ENCODE measurements at places on chromosomes 7 and 10.

GRCh38 chr7:127189074-127189473 lies 63.7 kb downstream of the GRM8 start:
- DNase-seq: no peak

GRCh38 chr10:97531401-97531986 lies 32.8 kb downstream of the UBTD1 start:
- no peak for DNase-seq

DNA sequence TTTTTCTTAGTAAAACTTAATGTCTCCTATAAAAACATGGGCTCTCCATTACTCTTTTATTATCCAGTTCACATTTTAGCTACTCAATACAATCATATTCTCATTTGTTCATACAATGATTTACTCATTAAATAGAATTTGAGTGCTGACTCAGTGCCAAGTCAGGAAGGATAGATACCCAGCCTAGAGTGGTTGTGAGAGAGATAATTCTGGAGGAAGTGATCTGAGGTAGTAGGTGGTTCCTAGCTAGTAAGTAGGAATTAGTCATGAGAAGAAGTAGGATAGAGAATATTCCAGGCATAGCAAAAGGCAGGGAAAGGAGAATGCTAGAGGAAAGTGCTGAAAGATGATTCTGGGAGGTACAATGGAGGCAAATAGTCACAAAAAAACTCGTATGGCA lies 133.5 kb upstream of the MBL2 start:
- no peak for DNase-seq

GRCh38 chr10:50600831-50601477 lies 22.8 kb downstream of the SGMS1 start:
- DNase-seq: no peak

GRCh38 chr7:74103219-74103772 lies 19.7 kb downstream of the LIMK1 start:
- no peak for DNase-seq

DNA sequence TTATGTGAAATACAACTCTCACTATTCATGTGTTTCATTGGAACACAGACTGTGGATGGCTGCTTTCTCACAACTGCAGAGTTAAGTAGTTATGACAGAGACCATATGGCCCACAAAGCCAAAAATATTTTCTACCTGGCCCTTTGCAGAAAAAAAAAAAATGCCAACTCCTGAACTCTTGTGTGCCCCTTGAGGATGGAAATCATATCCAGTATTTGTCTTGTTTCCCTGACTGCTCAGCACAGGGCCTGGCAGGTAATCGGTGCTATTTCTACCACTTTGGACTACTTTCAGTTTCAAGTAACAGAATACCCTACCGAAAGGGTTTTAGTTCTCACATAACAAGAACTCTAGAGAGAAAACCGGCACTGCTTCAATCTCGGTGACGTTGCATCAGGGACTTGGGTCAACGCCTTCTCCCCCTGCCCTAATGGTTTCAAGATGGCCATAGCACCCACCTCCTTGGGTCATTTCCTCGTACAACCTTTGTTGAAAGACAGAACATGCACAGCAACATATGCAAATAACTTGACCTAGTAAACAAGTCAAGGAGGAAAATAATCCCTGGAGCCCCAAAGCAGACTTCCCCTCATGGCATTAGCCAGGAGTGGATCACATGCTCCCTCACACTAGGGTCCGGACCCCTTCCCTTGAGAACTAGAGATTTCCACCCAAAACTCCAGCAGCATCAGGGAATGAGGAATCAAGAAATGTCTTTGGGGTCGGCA lies 11.8 kb upstream of the GPNMB start:
- no peak for DNase-seq

GRCh38 chr7:44240983-44241510 lies 40.3 kb downstream of the YKT6 start:
- DNase-seq: peak; percentile 65

DNA sequence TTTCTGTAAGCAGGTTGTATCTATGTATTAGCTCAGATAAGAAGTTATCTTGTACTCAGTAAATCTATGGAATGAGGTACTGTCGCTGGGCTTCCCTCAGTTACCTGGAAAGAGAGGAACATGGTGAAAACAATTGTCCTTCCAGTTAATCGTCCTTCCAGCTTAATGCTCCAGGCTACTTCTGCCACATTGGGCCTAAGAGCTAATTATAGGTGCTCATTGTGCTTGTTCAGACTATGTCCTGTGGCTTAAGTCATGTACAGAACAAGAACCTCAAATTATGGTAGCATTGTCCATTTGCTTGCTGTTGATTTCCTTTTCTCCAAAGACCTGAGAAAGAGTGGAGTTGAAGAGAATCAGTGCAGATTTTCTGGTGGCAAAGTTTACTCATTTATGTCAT lies 86.1 kb upstream of the MBL2 start:
- DNase-seq: no peak

DNA sequence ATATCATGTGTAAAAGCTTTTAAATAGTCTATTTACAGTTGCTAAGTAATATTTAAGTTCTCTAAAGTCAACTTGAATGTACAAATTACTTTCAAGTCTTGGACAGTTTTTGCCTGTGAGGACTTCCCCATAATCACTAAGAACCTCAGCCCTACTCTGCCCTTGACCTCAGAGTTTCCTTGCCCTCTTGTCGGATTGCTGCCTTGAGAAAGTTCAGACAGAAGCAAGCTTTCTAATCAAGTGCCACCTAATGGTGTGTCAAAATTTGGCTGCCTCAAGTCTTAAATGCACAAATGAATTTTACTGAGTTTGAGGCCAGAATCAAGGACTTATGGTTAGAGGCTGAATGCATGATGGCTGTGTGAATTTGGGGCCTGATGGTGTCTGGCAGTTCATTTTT lies 88.3 kb upstream of the KAT6B start:
- no peak for DNase-seq
